Aortic smooth muscle cell (primary cell): ENCODE measurements at places on chromosomes 6 and 20. TPM values are rescaled to one million over a fixed set of nuclear protein-coding genes. Genes with fewer than 3 reads are reported as not detected.

The GSTA5 gene
- total RNA-seq, result not detected in 2 replicates

The FAM217A gene
- not detected in 2 replicates for total RNA-seq

The THEMIS gene
- not detected in 2 replicates for total RNA-seq

The PACRG gene
- 0.12 TPM in 1 of 2 replicates, not detected in the other for total RNA-seq

The SPATA25 gene
- 1.4 and 1.5 TPM in 2 replicates for total RNA-seq

The CFAP206 gene
- 0.31 and 0.79 TPM in 2 replicates for total RNA-seq

The BPIFB1 gene
- not detected in 2 replicates for total RNA-seq

The CLVS2 gene
- total RNA-seq, result not detected in 2 replicates

The IFNGR1 gene
- 57.3 and 66.3 TPM in 2 replicates for total RNA-seq

The NKAPL gene
- 1.9 and 2.4 TPM in 2 replicates for total RNA-seq

The AGPAT4 gene
- total RNA-seq, result 7.9 and 10.1 TPM in 2 replicates

The LGSN gene
- total RNA-seq, result 0.12 TPM in 1 of 2 replicates, not detected in the other

The TRIM31 gene
- not detected in 2 replicates for total RNA-seq

The TNF gene
- total RNA-seq, result not detected in 2 replicates

The SOX18 gene
- 0.56 and 0.66 TPM in 2 replicates for total RNA-seq

The GNRH2 gene
- 0.26 and 0.50 TPM in 2 replicates for total RNA-seq

The SIRPB2 gene
- total RNA-seq, result 0.06 and 0.13 TPM in 2 replicates

The WFDC12 gene
- total RNA-seq, result not detected in 2 replicates

The EDN1 gene
- total RNA-seq, result 5.2 and 28.5 TPM in 2 replicates

The SLC22A3 gene
- 0.92 and 3.4 TPM in 2 replicates for total RNA-seq

The TBX18 gene
- total RNA-seq, result 31.6 and 34.4 TPM in 2 replicates

The ZKSCAN4 gene
- 4.8 and 5.7 TPM in 2 replicates for total RNA-seq

The LY86 gene
- total RNA-seq, result not detected in 2 replicates

The PHACTR2 gene
- 64.2 and 84.5 TPM in 2 replicates for total RNA-seq

The MPIG6B gene
- total RNA-seq, result not detected in 2 replicates

The SCAND1 gene
- total RNA-seq, result 44.1 and 46.1 TPM in 2 replicates

The BFSP1 gene
- 1.9 and 2.9 TPM in 2 replicates for total RNA-seq

The TP53TG5 gene
- 0.19 TPM in 1 of 2 replicates, not detected in the other for total RNA-seq
